ENCODE measurements at places on chromosomes 4 and X.

GRCh38 chr4:6761649-6762615, 20.6 kb upstream of the KIAA0232 start:
- no peak for DNase-seq

DNA sequence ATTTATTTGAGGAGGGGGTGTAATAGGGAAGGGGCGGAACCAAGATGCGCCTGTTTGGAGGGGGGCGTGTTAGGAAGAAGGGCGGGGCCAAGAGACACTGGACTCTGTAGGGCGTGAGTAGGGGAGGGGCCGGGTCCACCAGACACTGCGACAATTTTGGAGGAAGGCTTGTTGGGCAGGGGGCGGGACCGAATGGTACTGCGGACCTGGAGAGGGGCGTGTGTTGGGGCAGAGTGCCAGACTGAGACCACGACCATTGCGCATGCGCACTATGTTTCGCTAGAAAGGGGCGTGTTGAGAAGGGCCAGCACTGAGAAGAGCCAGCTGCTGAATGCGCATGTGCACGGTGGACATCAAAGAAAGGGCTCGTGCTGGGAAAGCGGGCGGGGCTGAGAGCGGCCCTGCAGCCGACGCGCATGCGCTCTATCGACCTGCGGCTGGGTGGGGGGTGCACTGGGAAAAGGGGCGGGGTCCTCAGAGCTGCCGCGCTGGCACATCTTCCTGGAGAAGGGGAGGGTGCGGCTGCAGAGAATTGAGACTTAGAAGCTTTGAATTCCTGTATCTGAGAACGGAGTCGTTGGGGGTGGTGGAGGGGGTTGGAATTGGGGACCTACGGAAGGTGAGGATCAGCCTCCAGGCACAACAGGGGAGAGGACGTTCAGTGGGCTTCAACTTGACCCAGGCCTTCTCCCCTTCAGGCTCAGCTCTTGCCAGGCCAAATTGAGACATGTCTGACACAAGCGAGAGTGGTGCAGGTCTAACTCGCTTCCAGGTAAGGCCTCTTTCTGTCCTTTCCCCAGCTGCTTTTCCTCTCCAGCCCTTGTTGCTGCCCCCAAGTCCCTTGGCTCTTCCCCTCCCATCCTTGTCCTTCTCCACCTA, 1.3 kb downstream of the MAGED2 start:
- peak; percentile 95 for DNase-seq

DNA sequence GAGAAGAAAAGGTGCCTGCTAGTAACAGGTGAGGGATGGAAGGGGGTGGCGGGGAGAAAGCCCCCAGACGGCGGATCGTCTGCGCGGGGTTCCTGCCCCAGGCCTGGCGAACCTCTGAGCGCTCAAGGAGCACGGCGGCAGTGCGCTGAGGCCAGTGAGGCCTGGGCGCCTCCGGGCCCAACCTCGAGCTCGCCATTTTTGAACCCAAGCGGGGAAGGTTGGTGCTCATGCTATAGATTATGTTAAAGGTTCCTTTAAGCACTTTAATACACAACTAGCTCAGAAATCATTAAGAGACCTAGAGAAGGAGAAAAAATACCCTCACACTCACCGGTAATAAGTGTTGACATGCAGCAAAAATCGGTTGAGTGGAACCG, 7.9 kb downstream of the PITX2 start:
- no peak for DNase-seq

DNA sequence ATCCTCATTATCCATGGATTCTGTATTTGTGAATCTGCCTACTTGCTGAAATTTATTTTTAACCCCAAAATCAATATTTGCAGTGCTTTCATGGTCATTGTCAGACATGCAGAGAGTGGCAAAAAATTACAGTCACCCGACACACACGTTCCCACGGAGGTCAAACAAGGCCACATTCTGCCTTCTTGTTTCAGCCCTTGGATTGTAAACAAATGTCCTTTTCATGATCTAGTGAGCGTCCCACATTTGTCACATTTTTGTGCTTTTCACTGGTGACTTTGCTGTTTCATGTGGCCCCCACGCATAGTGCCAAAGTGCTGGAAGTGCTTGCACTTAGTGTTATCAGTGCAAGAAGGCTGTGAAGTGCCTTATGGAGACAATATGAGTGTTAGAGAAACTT, 45.0 kb downstream of the SOD3 start:
- no peak for DNase-seq

DNA sequence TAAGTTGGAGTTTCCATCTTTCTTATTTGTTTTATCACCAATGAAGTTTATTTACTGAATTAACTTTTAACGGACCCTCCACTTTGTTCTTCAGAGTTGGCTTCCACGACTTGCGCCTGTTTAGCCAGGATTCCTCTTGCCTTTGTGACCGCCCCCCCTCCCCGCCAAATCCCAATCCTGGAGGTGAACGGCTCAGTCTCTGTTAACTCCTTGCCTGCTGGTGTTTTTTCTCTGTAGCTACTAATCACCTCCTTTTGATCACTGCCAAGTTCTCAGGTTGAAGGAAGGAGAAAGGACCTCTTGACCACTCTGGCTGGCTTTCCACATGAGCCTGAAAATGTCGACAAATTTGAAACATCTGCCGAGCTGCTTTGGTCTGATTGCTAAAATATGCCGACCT, 46.8 kb upstream of the BCOR start:
- no peak for DNase-seq

DNA sequence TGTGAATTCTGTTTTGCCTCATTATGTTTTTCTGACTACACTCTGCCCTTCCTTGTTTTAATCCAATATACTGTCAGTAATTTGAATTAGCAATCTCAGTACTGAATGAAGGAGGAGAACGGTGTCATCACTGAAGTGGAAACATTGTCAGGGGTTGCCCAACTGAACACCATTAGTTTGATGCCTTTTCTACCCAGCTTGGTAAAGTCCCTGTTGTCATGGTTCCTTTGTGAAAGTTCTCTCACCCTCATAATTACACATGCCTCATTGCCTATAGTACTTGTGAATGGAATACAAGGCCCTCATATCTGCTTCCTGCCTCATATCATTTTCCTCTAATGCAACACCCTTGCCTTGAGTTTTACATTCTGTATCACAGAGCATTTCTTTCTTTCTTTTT, 76.9 kb downstream of the RRAGB start:
- no peak for DNase-seq

GRCh38 chr4:153514688-153515426, 48.7 kb downstream of the TMEM131L start:
- DNase-seq, result peak; percentile 21

DNA sequence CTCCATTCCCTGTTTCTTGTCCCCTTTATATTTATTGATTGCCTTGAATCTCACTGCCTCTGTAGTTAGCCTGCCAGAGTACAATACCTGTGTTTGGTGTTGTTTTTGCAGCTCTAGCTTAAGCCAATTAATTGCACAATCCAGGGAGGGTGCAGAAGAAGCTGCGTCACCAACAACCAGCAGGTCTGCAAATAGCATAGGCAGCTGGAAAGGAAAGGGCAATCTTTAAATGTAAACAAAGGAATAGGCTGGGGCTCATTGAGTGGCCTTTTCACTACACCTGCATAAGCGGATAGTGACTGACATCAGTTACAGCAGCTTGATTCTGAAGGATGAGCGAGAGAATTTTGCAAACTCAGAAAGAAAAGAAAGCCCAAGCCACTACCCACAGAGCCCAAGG, 106.8 kb upstream of the RAI2 start:
- no peak for DNase-seq

DNA sequence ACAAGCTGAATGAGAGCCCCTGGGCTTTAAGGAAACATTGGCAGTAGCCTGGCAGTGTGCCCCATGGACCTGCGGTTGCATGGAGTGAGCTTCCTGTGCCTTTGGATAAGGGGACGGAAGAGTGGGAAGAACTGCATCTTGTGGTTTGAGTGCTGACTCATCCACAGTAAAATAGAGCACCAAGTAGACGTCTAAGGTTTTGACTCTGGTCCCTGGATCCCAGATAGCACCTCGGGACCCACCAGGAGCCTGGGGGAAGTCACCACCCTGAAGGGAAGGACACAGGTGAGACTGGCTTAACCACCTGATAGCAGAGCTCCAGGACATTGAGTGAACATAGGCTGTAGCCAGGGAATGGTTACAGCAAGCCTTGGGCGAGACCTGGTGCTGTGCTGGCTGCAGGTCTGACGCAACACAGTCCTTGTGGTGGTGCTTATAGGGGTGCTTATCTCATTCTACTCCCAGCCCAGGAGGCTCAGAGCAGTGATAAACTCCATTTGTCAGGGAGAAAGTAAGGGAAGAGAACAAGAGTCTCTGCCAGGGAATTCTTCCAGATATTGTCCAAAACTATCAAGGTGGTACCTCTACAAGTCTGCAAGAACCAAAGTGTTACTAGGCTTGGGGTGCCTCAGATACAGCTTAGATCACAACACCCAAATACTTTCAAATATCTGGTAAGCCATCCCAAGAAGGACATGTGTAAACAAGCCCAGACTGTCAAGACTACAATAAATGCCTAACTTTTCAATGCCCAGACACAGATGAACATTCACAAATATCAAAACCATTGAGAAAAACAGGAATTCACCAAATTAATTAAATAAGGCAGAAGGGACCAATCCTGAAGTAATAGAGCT, 123.6 kb upstream of the TET2 start:
- peak; percentile 30 for DNase-seq

- DNase-seq, result no peak
These were observed 32.9 kb downstream of the SETD7 start for GRCh38 chr4:139523076-139523475.

GRCh38 chrX:76184276-76184675, 11.4 kb downstream of the PBDC1 start:
- no peak for DNase-seq

DNA sequence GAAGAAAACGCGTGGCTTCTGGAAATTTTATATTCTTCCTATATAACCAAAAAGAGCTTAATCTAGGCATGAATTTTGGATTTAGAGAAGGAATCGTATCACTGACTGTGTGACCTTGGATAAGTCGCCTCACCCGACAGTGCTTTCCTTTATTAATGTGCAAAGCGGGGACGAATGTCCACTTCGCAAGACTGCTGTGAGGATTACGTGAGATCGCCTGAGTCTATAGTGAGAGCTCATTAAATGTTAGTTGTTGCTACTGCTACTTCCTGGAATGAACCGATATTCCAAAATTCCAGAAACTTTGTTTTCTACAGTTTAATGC, 448 bp upstream of the TBC1D8B start:
- no peak for DNase-seq

GRCh38 chr4:98473046-98473445, 185.4 kb downstream of the TSPAN5 start:
- peak; percentile 34 for DNase-seq

DNA sequence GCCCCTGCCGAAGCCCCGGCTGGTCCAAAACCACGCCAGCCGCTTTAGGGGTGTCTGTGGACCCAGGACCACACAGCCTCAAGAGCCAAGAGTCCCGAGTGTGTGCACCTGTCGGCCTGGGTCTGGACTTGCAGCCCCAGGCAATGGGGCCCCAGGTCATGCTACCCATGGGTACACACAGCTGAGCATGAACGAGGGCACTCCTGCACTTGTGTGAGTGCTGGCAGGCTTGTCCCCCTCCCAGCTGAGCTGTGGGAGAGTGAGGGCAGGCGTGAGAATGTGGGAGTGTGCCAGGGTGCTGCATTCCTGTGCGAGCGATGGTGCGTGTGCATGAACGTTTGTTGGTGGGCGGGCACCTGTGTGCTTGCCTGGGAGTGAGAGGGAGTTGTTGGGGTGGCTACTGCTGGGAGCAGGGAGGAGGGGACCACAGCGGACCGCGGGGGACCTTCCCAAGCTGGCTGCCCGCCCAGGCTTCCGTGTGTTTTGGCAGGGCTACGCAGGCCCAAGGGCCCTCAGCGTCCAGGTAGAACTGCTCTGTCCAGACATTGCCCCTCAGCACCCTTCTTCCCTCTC, 30.8 kb downstream of the BLOC1S4 start:
- DNase-seq, result no peak
